ENCODE measurements at places on chromosomes 3 and 15.

DNA sequence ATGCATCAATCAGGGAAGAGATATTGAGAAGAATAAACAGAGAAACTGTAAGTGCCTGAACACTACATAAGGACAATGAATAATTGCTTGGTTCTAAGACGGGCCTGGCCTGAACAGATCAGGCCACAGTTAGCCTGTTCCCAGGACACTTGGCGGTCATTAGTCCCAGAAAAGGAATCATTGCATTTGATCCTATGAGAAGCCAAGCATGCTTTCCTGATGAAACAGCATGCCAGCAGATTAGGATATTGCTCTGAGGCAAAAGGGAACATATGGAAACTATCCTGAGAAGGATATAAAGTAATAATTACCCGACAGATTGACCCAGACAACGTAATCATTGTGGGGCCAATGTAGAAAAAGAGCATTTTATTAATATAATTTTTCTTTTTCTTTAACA is 51.9 kb downstream of the STRIT1 start:
- no peak for DNase-seq

GRCh38 chr3:42066516-42067181 is 24.5 kb upstream of the TRAK1 start:
- DNase-seq: peak; percentile 94

DNA sequence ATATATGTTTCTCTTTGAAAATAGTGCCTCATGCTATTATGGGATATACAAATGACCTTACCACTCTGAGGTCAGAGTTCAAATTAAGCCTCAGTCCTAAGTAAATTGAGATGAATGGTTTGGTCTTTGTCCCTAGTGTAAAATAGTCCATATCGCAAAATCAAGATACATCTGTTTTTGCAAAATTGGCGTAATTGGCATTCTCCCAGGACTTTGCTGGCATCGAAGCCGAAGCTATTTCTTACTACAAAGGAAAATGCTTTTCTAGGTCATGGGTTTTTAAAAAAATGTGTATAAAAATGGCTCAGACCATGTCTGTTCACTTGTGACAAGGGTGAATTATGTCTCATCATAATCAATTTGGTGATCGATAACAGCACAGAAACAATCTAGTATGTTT is 25.9 kb downstream of the ROBO2 start:
- no peak for DNase-seq

DNA sequence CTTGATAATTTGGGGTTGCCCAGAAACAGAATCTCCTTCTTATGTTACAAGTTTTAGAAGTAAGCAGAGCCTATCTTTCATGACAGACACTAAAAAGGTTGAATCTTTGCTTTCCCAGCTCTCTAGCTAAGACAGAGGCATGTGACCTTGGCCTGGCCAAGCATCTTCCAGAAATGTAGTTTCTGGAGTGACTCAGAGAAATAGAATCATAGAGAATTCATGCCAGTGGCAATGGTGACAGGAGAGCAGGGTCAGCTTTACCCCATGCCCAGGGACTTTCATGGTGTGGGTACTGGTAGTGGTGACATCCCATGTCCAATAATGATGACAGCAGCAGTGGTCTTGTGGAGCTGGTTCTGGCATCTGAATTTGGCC is 4.0 kb upstream of the PARP6 start:
- no peak for DNase-seq

DNA sequence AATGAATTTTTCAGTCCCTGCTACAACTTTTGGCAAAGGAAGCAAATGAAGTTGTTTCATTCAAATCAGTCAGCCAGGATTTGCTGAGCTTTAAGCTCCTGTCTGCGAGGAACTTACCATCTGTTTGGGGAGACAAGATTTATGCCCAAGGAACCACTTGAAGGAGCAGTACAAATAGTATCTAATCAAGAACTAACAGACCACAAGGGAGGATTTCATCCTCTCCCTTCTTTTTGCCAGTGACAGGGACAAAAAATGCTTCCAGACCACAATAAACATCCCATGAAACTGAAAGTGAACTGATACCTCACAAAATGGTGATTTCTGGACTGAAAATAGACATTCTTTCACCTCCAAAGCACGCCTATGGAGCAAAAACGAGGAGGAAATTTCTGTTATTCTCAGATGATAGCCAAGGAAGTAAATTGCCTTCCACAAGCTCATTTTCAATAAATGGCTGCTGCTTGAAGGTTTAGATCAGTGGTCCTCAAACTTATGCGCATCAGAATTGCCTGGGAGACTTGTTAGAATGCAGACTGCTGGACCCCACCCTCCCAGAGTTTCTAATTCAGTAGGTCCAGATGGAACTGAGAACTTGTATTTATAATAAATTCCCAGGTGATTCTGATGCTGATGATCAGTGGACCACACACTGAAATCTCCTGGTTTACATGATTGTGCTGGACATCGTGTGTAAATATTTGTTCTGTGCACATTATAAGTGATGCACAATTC is 202.4 kb upstream of the GADL1 start:
- no peak for DNase-seq

- DNase-seq: no peak
Observed at GRCh38 chr15:62119227-62119864, 45.7 kb downstream of the C2CD4B start.

DNA sequence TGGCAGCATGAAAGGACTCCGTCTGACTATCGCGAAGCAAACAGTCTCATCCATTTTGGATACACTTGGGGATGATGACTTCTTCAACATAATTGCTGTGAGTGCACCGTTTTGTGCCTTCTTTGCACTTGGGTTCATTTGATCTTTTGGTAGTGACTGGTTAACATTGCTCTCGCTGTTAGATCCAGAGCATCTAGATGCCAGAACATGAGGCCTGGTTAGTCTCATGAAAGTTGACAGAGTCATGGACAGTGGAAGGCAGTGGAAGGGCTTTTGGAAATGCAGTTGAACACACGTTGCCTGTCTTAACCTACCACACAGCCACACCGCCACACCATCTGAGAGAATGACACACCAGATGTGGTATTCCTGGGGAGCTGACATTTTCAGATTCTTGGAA is 357.9 kb downstream of the LRTM1 start:
- no peak for DNase-seq

- no peak for DNase-seq
Observed at GRCh38 chr3:136343873-136344555, 93.9 kb downstream of the PCCB start.

- DNase-seq: no peak
Observed at GRCh38 chr3:191409791-191410359, 51.1 kb upstream of the PYDC2 start.

GRCh38 chr3:49359623-49360022 is 1.5 kb upstream of the GPX1 start:
- DNase-seq: no peak

- no peak for DNase-seq
Observed at GRCh38 chr3:102169915-102170479, 264.8 kb upstream of the ZPLD1 start.

DNA sequence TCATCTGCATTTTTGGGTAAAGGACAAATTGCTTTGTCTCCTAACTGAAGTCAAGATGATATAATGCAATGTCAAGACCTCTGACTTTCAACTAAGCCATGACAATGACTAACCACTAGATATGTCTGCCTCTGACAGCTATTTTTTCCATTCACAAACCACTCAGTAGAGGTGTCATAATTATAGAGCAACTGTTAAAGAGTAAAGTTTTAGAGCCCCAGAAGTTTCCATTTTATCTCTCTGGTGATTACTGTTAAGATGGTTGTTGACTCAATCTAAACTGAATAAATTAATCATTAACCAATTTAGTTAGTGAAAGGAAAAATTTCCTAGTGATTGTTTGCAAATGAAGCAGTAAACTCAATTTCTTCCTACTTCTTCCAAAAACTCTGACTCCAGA is 779.9 kb downstream of the GRM7 start:
- DNase-seq: no peak

DNA sequence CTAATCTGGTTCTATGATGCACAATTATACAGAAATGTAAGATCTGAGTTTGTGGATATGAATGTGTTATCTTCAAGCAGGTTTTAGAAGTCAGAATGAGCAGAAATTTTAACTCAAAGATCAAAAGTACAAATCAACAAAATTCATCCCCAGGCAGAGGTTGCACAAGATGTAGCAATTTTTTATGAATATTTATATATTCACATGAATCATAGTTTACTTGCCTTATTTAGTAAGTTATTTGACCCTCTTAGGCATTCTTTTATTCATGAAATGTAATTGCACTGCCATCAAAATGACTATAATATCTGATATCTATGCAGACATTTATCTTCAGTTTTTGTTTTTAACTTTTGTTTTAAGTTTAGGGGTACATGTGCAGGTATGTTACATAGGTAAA is 103.1 kb upstream of the DAZL start:
- DNase-seq: no peak

DNA sequence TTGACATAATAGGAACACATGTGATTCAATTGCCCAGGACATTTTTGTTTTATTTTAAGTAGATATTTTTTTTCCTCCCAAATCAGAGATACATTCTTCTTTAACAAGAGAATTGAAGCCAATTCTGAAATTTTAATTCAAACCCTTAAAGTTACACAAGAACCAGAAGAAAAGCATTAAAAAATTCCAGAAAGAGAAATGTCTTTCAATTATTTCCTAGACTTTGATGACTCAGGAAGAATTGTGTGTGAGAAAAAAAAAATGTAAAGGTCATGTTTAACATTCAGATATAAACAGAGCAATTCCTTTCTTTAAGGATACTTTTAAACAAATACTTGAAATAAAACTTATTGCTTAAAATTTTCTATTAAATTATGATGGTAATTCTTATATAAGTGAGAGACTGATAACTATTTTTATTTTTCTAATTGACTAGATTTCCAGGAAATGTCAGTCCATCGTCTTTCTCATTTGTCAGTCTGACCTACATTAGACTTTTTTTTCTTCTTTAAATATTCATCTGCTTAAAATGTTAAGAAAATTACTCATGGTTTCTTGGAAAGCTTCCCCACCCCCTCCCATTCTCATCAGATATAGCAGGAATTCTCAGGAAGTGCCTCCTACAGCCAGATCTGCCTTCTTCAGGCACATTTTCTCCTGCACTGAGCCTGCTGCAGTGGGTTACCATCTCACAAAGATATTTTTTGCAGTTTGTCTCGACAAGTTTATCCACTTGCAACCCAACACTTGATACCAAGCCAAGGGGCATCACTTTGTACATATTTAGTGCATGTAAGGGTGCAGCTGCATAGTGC is 261.8 kb upstream of the CBLB start:
- DNase-seq: peak; percentile 3

- no peak for DNase-seq
Observed at GRCh38 chr3:8571256-8571655, 69.6 kb downstream of the LMCD1 start.

GRCh38 chr15:59273234-59273633 is 66.6 kb downstream of the LDHAL6B start:
- DNase-seq: no peak

- peak; percentile 64 for DNase-seq
Observed at GRCh38 chr15:63277893-63278456, 570 bp downstream of the APH1B start.

DNA sequence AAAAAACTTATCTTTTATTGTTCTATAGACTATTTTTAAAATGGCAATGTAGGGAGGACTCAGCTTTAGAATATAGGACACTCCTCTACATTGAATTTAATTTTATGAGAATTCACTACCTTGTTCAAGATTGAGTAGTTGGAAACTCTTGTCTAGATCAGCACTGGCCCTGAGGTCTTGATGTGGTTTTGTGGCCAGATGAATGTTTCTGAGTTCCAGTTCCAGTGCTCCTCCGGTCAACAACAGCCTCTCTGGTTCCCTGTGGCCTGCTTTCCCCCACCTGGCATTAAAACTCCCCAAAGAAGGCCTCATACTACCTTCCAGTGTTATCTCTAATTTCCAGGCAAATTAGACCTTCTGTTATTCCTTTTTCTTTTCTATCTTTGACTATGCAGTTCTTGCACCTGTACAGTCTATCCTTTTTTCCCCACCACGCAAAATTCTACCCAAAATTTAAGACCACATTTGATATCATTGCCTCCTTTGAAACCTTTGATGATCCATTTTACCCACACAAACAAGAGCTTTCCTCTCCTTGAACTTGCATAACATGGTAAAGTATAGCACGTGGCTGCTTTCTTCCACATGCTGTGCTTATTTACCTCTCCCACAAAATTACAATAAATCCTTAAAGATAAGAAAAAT is 9.6 kb upstream of the ANP32A start:
- no peak for DNase-seq

DNA sequence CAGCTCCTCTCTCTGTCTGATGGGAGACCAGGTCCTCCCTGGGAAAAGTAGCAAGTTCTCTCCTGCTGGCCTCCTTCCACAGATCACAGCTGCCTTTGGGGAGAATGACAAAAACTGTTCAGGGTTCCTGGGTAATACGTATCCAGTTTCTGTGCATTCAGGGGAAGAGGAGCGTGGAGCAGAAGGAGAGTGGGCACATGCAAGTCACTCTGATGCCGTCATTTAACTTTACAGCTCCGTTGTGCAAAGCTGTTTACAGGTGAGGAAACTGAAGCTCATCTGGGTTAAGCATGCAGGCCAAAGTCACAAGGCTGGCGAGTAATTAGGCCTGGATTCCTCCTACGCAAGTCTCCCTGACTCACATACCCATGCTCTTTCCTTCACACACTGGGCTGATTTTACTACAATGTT is 7.5 kb upstream of the TM4SF1 start:
- DNase-seq: no peak

GRCh38 chr15:31502541-31503229 is 176.1 kb downstream of the KLF13 start:
- DNase-seq: no peak

- DNase-seq: no peak
Observed at GRCh38 chr15:93517176-93517575, 428.2 kb upstream of the RGMA start.

GRCh38 chr3:51934139-51934850 is 7.4 kb downstream of the RRP9 start:
- DNase-seq: no peak

- DNase-seq: no peak
Observed at GRCh38 chr15:93583552-93583951, 494.5 kb upstream of the RGMA start.

- no peak for DNase-seq
Observed at GRCh38 chr3:179606534-179607085, 2.0 kb downstream of the NDUFB5 start.

DNA sequence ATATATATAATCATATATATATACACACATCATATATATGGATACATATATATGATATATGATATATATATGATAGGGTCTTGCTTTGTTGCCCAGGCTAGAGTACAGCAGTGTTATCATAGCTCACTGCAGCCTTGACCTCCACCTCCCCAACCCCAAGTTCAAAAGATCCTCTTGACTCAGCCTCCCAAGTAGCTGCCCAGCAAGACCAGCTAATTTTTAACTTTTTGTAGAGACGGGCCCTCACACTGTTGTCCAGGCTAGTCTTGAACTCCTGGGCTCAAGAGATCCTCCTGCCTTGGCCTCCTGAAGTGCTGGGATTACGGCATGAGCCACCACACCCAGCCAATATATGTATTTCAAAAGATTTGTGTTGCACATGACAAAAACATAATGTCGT is 83.0 kb downstream of the TBL1XR1 start:
- no peak for DNase-seq

GRCh38 chr3:173913974-173914421 is 516.5 kb downstream of the NLGN1 start:
- peak; percentile 37 for DNase-seq
